ENCODE measurements at places on chromosomes 13 and 19.

DNA sequence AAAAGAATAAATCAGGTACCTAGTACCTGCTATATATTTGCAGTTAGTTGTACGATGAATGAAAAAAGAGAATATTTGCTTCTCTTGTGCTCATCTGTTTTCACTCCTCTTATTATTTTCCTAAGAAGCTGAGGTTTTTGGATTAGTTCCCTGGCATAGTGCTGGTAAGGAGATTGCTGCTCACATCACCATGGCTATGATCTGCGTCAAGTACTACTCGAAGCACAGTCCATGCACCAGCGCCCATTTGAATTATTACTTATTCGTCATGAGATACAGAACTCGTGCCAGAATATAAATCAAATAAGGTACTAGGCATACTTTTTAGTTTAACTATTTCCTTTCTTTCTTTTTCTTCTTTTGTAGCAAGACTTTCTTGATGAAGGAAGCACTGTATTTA is 7.1 kb downstream of the SERTM1 start:
- no peak overlapping the region for H3K4me3 ChIP-seq
- H3K27ac ChIP-seq = no peak overlapping the region
- H3K27me3 ChIP-seq = peaks cover 3% of the 10 kb centered on the region

DNA sequence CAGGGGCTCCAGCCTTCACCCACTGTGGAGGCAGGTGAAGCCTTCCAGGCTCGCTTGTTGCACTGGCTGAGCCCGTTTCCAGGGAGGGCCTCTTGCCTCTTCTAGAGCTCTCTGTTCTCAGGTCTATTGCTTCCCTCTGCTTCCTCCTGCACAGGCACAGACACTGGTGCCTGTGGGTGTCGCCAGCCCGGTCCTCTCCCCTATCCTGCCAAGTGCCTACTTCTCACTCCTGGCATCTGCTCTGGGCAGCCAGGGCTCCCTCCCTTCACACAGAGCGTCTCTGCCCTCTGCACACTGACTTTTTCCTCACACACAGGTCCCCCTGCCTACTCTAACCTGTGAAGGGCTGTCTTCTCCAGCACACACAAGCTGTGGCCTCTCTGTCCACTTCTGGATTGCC is 60.3 kb downstream of the SLC7A9 start:
- H3K36me3 ChIP-seq = no peaks in the 10 kb centered on the region
- no peaks in the 10 kb centered on the region for H3K27me3 ChIP-seq
- DNase-seq = no peak
- H3K27ac ChIP-seq = no peak overlapping the region
- H3K4me1 ChIP-seq = peaks cover 5% of the 10 kb centered on the region
- H3K4me3 ChIP-seq = no peak overlapping the region

DNA sequence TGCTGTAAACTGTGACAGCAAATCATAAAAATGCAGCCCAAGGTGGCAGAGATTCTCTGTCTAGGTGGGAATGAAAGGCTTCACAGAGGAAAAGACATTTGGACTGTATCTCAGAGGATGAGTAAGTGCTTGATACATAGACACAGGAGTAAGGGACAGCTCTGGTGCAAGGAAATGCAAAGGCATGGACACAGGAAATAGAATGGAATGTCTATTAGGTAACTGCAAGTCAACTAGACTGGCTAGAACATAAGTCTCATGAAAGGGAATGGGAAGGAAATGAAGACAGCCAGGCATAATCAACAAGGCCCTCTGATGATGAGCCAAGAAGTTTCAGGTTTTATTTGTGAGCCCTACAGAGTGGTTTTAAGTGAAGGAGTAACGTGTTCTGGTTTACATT is 321.7 kb downstream of the SUCLA2 start:
- H3K27me3 ChIP-seq = no peaks in the 10 kb centered on the region
- no peak for DNase-seq

GRCh38 chr13:54859827-54860226 is 1831.2 kb downstream of the OLFM4 start:
- H3K36me3 ChIP-seq = no peaks in the 10 kb centered on the region
- no peak overlapping the region for H3K27ac ChIP-seq
- no peak overlapping the region for H3K4me3 ChIP-seq
- no peaks in the 10 kb centered on the region for H3K4me1 ChIP-seq

DNA sequence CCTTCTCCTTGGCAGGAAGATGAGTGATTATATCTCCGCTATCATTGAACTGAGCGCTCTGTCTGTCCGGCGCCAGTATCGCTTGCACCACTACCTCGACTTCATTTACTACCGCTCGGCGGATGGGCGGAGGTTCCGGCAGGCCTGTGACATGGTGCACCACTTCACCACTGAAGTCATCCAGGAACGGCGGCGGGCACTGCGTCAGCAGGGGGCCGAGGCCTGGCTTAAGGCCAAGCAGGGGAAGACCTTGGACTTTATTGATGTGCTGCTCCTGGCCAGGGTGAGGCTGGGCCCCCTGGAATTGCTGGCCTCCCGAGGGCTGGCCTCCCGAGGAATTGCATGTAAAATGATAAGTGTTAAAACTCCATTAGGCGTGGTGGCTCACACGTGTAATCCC is 32.1 kb downstream of the CYP4F22 start:
- H3K4me3 ChIP-seq = no peak overlapping the region
- peaks cover 6% of the 10 kb centered on the region for H3K27me3 ChIP-seq
- no peak overlapping the region for H3K27ac ChIP-seq
- DNase-seq = no peak
- peaks cover 11% of the 10 kb centered on the region for H3K4me1 ChIP-seq
- H3K36me3 ChIP-seq = no peaks in the 10 kb centered on the region

DNA sequence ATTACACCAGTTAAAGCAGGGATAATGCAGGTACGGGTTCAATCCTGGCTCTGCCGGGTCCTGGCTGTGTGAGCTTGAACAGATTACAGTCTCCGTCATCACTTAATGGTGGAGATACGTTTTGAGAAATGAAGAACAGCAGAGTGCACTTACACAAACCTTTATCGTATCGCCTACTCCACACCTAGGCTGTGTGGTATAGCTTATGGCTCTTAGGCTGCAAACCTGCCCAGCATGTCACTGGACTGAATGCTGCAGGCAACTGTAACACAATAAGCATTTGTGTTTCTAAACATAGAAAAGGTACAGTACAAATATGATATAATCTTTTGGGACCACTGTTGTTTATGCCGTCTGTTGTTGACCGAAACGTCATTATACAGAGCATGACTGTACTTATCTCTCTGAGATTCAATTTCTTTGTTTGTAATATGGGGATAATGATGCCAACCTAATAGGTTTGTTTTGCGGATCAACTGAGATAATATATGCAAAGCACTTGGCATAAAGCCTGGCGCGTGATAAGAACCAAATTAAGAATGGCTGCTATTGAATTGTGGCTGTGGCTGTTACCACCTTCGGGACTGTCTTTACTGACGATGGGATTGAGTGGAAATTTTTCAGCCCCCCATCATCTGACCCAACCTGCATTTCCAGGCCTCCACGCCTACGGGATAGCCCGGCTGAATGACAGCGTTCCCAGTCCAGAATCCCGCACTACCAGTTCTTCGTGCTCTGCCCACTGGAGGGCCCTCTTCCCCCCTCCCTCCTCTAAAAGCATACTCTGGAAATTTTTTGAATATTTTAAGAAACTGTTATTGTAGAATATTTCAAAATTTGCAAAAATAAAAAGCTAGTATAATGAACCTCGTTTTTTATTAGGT is 11.2 kb downstream of the KRTDAP start:
- no peak overlapping the region for H3K27ac ChIP-seq
- H3K4me1 ChIP-seq = no peaks in the 10 kb centered on the region
- peaks cover 7% of the 10 kb centered on the region for H3K27me3 ChIP-seq
- DNase-seq = no peak
- H3K4me3 ChIP-seq = no peak overlapping the region

GRCh38 chr19:29297381-29297780 is 84.4 kb upstream of the UQCRFS1 start:
- no peak overlapping the region for H3K27ac ChIP-seq
- peaks cover 16% of the 10 kb centered on the region for H3K4me1 ChIP-seq
- H3K27me3 ChIP-seq = peaks cover 5% of the 10 kb centered on the region

DNA sequence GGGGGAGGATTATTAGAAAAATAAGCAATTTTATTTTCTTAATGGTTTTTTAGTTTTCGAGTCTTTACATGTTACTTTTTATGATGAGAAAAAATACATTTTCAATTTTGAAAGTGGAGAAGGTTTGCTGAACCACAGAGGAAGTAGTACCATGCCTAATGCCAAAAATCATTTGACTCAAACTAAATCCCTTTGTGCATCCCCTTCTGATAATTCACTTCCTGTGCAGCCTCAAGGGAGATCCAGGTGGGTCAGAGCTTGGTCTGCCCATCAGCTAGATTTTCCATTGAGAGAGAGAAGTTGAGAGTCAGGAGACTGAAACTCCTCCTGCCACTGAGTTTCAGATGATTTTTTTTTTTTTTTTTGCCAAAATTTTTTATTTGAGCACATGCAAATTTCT is 571.7 kb downstream of the LIG4 start:
- no peak overlapping the region for H3K4me3 ChIP-seq
- no peaks in the 10 kb centered on the region for H3K27me3 ChIP-seq
- DNase-seq = no peak
- H3K27ac ChIP-seq = no peak overlapping the region
- no peaks in the 10 kb centered on the region for H3K36me3 ChIP-seq
- H3K4me1 ChIP-seq = no peaks in the 10 kb centered on the region

GRCh38 chr13:19321222-19321621 is 139.6 kb upstream of the TUBA3C start:
- no peaks in the 10 kb centered on the region for H3K36me3 ChIP-seq
- no peaks in the 10 kb centered on the region for H3K27me3 ChIP-seq
- H3K4me3 ChIP-seq = no peak overlapping the region
- DNase-seq = no peak

- no peak overlapping the region for H3K27ac ChIP-seq
- no peak overlapping the region for H3K4me3 ChIP-seq
- DNase-seq = no peak
- H3K36me3 ChIP-seq = no peaks in the 10 kb centered on the region
- peaks cover 27% of the 10 kb centered on the region for H3K27me3 ChIP-seq
- no peaks in the 10 kb centered on the region for H3K4me1 ChIP-seq
These were observed 56.2 kb upstream of the ITM2B start for GRCh38 chr13:48176781-48177180.

DNA sequence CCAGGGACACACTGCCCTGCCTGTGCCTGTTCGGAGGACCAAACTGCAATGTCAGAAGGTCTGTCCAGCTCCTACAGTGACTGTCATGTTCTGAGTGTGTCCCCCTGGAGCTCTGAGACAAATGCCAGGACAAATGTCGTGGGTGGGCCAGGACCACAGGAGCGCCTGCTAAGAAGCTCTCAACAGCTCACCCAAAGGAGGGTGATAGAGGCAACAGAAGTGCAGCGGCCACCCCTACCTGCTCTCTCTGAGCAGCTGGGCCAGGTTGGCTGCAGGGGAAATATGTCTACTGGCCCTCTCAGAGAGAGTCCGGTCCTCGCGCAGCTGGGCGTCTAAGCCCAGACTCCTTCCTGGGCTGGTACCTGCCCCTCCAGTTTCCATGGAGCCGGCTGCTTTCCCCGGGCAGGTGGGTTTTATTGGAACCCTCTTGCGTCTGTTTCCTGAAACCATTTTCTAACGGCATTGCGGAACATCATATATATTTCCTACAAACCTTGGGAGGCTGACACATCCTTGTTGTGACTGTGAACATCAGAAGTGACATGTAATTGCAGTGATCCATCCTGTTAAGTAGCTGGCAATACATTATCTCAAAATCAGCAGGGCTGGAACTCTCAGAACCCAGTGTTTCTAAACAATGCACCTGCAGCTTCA is 78.1 kb downstream of the CHST8 start:
- no peaks in the 10 kb centered on the region for H3K27me3 ChIP-seq
- H3K4me3 ChIP-seq = no peak overlapping the region
- no peak for DNase-seq
- no peaks in the 10 kb centered on the region for H3K4me1 ChIP-seq

DNA sequence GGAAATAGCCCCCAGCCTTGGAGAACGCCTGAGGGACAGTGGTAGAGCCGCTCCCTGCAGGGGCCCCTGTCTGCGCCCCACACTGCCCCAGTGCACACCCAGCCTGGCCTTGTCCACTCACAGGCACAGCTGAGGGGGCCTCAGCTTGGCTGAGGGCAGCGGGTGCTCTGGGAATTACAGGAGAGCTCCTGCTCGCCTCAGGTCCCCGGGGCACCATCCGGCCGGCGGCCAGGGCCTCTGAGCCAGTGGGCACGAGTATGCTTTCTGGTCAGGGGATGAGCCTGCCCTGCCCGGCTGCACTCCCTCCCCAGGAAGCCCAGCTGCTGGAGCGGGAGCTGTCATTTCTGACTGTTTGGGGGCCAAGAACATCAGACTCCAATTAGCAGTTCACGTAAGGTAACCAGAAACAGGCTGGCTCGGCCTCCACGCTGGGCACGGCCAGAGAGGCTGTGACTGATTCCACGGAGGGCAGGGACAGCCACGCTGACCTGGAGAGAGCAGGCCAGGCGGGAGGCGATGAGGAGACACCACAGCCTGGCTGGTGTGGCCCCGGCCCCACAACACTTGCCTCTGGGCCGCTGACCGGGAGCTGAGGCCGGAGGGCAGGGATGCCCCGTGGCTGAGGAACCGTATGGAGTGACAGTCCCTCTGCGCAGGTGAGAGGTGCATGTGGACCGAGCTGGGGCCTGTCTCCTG is 15.4 kb downstream of the CEBPG start:
- no peaks in the 10 kb centered on the region for H3K27me3 ChIP-seq
- H3K4me1 ChIP-seq = no peaks in the 10 kb centered on the region
- H3K4me3 ChIP-seq = no peak overlapping the region
- no peaks in the 10 kb centered on the region for H3K36me3 ChIP-seq
- no peak for DNase-seq

DNA sequence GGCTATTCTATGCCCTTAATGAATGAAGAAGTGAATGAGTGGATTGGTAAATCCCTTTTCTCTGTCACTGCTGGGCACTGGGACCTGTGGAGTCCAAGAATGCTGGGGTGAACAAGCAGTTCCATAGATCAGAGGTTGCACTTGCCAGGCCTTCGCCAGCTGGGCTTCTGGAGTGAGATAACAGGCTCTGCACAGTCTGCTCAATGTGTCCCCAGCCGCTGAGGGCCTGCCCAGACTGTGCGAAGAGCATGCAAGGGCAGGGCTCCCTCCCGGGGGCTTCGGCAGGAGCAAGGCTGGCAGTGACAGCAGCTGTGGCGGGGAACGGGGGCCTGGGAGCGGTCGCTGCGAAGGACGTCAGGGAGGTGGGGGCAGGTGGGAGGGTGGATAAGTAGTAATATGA is 51.3 kb downstream of the ZNF536 start:
- no peak overlapping the region for H3K4me3 ChIP-seq
- no peak for DNase-seq
- no peaks in the 10 kb centered on the region for H3K36me3 ChIP-seq

- no peak overlapping the region for H3K4me3 ChIP-seq
- H3K27me3 ChIP-seq = no peaks in the 10 kb centered on the region
- H3K36me3 ChIP-seq = peaks cover 7% of the 10 kb centered on the region
- no peak for DNase-seq
These were observed 5.1 kb downstream of the GAMT start for GRCh38 chr19:1396019-1396767.

DNA sequence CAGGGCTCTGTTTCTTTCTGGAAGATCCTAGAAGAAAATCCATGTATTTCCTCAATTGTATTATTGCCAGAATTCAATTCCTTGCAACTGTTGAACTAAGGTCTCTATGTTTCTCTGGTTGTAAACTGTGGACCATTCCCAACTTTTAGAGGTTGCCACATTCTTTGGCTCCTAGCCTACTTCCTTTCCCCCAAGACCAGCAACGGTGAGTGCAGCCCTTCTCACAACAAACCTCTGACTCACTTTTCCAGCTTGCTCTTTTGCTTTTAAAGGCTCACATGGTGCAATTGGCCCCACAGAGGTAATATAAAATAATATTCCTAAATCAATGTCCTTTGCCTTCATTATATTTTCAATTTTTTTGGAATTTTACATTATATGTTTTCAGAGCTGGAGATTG is 371.3 kb downstream of the SLITRK5 start:
- no peaks in the 10 kb centered on the region for H3K36me3 ChIP-seq
- no peak overlapping the region for H3K27ac ChIP-seq
- no peak for DNase-seq
- no peak overlapping the region for H3K4me3 ChIP-seq

Data from activated T-helper 2 cell treated with anti-CD3 and anti-CD28 coated beads, Interferon-gamma antibody, Interleukin-2, Interleukin-4, amounts not matched to agents 10 μg/mL and 5 μg/mL and 100 μg/mL, durations not matched to agents 14 hours and 24 hours and 36 hours (primary cell).